Muscle of back (tissue), 13 donors: ENCODE measurements at places on chromosomes 3 and 15.

GRCh38 chr3:8492744-8493511 lies 8.7 kb upstream of the LMCD1 start:
- DNase-seq = no peak

- no peak for DNase-seq
Measured at GRCh38 chr3:20974396-20974795, 776.6 kb downstream of the ZNF385D start.

DNA sequence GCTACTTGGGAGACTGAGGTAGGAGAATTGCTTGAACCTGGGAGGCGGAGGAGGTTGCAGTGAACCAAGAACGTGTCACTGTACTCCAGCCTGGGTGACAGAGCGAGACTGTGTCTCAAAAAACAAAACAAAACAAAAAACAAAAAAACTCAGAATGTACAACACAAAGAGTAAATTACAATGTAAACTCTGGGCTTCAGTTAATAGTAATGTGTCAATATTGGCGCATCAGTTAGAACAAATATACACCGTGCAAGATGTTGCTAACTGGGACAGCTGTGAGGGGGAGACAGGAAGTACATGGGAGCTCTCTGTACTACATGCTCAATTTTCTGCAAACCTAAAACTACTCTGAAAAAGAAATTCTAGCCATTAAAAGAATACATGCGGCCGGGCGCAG lies 23.5 kb upstream of the TRPM1 start:
- no peak for DNase-seq

GRCh38 chr15:80423215-80423614 lies 19.0 kb downstream of the ARNT2 start:
- no peak for DNase-seq

DNA sequence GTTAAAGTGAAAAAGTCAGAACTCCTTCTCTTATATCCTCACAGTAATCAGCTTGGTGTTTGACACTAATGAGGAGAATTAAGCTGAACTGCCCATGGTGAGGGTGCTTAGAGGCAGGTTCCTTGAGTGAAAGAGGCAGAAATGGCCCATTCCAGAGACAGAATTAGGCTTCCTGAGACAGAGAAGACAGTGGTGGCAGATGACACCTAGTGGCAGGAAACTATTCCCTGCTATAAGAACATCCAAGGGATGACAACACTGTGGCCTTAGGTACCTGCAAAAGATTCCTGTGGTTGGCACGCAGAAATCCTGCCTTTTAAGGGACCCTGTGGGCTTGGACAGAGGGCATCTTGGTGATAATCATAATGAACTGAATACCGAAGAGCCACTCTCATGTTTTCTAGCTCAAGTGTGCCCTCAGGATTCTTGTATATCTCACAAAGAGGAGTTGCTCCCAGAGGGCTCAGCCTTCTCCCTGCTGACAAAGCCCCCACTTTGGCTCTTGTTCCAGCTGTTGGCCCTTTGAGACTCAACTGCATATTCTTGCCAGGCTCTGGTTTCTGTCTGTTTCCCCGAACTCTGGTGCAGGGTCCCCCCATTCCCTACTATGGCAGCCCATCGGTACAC lies 56.0 kb downstream of the KBTBD12 start:
- peak; percentile 45 for DNase-seq

DNA sequence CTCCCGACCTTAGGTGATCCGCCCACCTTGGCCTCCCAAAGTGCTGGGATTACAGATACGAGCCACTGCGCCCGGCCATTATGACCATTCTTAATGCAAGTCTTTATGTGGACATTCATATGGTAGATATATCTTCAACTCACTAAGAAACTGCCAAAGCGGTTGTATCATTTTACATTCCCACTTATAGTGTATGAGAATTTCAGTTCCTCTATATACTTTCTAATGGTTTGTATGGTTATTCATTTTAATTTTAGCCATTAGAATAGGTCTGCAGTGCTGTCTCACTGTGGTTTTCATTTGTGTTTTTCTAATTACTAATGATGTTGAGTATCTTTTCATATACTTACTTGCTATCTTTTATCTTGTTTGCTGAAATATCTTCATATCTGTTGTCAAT lies 32.5 kb downstream of the TCF12 start:
- DNase-seq = no peak

GRCh38 chr3:4823986-4824925 lies 155.0 kb upstream of the BHLHE40 start:
- DNase-seq = no peak

DNA sequence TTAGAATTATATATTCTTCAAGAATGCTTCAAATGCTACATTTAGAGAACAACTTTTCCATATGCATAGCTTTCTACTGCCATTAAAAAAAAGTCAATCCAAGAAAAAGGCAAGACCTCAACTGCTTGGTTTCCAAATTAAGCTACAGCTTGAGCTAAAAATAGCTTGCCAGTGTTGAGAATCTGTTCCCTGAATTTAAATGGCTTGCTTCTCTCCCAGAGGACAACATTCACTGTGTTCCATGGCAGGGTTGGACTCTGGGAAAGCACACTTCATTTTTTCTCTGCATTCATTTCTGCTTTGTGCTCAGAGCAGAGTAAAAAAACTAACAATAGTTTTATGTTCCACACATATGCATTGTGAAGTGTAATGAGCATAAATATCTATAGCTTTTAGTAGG lies 50.3 kb upstream of the ACTL6A start:
- DNase-seq = peak; percentile 45

GRCh38 chr3:136255672-136256406 lies 5.7 kb downstream of the PCCB start:
- no peak for DNase-seq

DNA sequence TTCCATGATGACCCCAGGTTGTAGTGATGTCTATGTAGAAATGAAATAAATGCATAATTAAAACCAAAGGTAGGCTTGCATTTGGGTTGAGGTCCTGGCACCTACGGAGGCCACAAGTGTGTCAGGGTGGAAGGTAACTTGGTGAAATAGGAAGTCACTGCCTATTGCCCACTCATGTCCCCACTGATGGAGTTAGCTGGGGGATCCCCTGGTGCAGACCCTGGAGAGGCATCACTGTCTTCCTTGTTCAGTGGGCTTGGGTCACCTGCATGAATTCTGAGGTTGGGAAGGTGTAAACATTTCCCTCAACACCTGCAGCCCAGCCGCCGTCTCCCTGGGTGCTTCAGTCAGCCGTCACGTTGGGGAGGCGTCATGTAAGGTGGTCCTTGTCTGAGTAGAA lies 97.1 kb downstream of the APBA2 start:
- no peak for DNase-seq

GRCh38 chr3:64814351-64814750 lies 126.6 kb upstream of the ADAMTS9 start:
- peak; percentile 51 for DNase-seq
